ENCODE measurements at places on chromosomes 16 and 17.

DNA sequence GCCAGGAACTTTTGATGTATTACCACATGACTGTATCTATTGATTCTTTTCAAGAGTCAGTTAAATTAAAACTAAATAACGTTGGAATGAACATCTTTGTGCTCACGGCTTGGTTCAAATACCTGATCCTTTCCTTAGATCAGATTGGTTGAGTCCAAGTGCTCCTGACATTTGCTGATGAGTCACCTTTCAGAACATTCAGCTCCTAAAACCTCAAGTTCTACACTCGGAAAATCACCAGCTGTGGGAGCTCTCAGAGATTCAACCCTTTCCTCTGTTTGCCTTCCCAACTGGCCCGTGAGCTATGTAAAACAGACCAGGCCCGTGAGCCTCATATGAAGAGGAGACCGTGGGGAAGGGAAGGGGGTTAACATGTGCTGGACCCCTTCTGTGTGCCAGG, 68.1 kb downstream of the RTN4RL1 start:
- no peak for DNase-seq

- DNase-seq, result no peak
These were observed 25.9 kb downstream of the PITPNM3 start for GRCh38 chr17:6530324-6530920.

GRCh38 chr16:75111961-75112733, 4.4 kb downstream of the LDHD start:
- no peak for DNase-seq

GRCh38 chr17:57890857-57891232, 41.0 kb upstream of the MRPS23 start:
- DNase-seq, result no peak

GRCh38 chr17:76123749-76124581, 17.1 kb downstream of the FOXJ1 start:
- no peak for DNase-seq

DNA sequence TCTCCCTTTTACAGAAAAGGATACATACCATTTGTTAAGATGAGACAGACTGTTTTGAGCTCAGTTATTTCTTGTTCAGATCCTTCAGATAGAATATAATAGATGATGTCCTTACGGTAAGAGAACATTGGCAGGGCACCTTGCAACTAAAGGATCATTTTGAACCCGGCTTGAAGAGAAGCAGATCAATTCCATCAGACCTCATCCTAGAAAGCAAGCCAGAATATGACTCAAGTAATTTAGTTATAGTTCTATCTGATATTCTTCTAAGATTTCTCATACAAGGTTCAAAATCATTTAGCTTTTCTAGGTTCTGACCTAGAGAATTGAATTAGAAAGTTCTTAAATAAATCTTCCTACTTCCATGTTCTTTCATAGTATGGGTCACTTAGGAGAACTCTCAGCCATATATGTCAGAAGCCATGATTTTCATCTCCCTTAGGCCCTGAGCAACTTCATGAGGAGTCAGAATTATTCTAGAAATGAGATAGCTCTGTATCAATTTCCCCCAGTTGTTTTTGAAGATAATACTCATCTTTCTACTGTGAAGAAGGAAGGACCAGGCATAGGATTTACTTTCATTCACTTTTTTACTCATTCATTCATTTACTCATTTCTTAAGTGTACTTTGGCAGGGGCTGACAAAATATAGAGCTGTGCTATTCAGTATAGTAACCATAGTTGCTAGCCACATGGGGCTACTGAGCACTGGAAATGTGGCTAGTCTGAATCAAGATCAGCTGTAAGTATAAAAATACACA, 2.5 kb upstream of the CMTM1 start:
- no peak for DNase-seq

GRCh38 chr16:74226338-74226954, 70.2 kb upstream of the PSMD7 start:
- peak; percentile 8 for DNase-seq

DNA sequence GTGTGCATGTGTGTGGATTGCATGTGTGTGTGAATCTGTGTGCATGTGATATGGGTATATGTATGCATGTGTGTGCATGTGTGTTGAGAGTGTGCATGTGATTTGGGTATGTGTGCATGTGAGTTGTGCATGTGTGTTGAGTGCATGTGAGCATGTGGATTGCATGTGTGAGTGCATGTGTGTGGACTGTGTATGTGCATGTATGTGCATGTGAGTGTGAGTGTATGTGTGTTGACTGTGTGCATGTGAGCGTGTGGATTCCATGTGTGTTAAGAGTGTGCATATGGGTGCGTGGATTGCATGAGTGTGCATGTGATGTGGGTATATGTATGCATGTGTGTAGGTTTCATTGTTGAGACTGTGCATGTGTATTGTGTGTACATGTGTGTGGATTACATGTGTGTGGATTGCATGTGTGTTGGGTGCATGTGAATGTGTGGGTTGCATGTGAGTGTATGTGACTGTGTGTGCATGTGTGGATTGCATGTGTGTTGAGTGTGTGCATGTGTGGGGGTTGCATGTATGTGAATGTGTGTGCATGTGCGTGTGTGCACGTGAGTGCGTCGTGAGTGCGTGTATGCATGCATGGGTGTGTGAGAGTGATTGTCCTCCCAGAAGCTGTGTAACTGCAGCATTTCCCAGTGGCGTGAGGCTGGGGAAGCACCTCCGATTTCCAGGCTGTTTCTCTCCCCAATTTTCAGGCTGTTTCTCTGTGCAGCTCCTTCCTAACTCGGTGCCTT, 19.4 kb downstream of the C1QTNF1 start:
- DNase-seq, result no peak

DNA sequence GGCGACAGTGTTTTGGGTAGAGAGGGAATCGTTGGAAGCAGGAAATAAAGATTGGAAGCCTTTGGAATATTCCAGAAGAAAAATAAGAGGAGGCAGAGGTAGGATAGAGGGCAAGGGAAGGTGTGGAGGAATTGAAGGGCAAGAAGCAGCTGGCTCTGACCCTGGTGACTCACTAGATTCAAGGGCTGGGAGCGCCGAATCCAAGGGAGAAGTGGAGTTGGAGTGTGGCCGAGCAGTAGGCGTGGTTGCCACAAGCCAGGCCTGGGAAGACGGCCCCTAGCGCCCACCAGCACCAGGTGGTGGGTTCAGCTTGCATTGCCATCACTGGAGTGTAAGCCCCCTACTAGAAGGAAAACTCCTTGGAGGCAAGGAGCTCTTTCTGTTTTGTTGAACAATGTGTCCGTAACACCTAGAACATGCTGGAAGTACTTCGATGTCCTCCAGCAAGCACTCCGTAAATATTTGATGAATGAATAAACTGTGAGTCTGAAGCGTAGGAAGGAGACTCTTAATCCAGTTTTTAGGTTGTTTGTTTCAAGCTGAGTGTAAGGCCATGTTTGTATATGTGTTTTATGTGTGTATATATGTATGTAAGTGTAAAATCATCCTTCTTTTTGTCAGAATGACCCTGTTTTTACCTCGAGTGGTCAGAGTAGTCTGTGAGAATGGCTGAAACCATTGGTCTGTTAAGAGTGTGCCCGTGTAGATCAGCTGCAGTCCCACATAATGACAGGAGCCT, 139.5 kb downstream of the CMIP start:
- DNase-seq, result no peak

GRCh38 chr16:81521141-81521626, 76.6 kb downstream of the CMIP start:
- DNase-seq, result no peak

GRCh38 chr16:87897521-87898505, 28.5 kb upstream of the SLC7A5 start:
- no peak for DNase-seq

DNA sequence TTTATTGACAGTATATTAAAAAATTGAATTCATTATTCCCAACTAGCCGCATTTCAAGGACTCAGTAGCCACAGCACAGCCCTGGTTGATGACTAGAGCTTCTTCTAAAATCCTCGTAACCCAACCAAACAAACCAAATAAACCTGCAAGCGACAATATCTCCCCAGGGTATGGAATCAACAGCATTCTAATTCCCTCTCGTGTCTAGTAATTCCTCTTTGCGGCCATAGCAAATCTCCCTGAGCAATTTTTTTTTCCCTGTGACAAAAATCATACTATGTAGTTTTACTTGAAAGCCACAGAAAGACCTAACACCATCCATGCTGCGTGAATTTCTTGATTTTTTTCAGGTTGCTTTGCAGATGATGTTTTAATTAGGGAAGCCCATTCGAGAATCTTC, 143.4 kb upstream of the MYOCD start:
- no peak for DNase-seq

- DNase-seq, result no peak
These were observed 43.3 kb downstream of the PARN start for GRCh38 chr16:14586637-14587305.

- DNase-seq, result peak; percentile 59
These were observed 11.5 kb upstream of the RFFL start for GRCh38 chr17:35074711-35075707.

DNA sequence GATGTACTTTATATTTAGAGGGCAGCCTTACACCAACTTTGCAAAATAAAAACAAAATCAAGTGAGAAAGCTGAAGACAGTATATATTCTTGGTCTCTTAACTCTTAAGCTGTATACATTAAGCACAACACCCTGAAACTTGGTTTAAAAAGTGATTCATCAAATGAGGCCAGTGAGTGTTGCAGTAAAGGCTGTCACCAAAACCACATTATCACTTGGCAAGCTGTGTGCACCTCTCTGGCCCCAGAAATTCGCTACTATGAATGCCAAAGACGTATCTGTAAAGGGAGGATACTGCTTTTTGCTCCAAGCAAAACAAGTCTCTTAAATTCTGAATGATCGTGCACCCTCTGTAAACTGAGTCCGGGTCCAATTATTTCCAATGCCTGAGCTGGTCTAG, 163.9 kb downstream of the ZFHX3 start:
- DNase-seq, result no peak

GRCh38 chr16:89583895-89584644, 8.5 kb downstream of the CPNE7 start:
- DNase-seq, result no peak

DNA sequence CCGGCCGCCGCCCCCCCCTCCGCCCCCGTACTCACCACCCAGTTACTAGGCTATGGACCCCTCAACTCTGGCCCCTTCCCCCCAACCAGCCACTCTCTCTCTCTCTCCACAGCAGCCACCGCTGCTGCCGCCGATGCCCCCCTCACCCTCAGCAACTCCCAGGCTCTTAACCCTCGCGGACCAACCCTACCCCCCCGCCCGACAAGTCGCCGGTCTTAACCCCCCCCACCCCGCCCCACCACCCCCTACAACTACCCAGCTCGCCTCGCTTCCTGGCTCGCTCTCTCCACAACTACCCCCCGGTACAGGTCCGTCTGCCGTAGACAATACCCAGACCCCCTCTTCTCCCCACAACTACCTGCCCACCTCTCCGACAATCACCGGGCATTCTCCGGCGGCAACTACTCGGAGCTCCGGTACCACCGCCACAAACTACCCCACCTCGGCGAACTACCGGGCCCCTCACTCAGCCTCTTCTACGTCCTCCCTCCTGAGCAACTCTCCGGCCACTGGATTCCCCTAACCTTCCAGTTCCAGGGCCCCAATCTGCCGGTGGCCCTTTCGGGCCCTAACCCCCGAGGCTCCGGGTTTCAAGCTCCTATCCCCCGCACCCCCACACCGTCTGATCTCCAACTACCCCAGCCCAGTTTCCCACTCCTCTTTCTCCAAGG, 702 bp downstream of the PHF23 start:
- no peak for DNase-seq

DNA sequence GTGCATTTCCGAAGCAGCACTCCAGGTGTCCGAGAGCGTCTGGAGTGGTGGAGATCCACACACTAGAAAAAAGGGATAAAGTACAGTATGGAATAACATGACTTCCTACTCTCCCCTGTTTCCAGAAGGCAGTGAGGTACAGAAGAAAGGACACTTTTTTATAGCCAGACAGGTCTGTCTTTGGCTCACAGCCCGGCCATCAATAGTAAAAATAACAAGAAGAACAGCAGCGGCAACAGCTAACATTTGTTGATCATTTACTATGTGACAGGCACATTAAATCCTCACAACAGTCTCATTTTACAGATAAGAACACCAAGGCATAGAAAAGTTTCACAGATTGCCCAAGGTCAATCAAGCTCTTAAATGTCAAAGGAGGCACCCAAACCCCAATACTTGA, 16.2 kb downstream of the DYNLRB2 start:
- no peak for DNase-seq

GRCh38 chr16:2529061-2529931, 1.9 kb downstream of the CEMP1 start:
- DNase-seq, result no peak

GRCh38 chr17:57889892-57890856, 40.3 kb upstream of the MRPS23 start:
- DNase-seq, result no peak

- no peak for DNase-seq
These were observed 35.4 kb downstream of the SPAG9 start for GRCh38 chr17:51085150-51085805.

- no peak for DNase-seq
These were observed 50.0 kb downstream of the VAC14 start for GRCh38 chr16:70750893-70751467.

DNA sequence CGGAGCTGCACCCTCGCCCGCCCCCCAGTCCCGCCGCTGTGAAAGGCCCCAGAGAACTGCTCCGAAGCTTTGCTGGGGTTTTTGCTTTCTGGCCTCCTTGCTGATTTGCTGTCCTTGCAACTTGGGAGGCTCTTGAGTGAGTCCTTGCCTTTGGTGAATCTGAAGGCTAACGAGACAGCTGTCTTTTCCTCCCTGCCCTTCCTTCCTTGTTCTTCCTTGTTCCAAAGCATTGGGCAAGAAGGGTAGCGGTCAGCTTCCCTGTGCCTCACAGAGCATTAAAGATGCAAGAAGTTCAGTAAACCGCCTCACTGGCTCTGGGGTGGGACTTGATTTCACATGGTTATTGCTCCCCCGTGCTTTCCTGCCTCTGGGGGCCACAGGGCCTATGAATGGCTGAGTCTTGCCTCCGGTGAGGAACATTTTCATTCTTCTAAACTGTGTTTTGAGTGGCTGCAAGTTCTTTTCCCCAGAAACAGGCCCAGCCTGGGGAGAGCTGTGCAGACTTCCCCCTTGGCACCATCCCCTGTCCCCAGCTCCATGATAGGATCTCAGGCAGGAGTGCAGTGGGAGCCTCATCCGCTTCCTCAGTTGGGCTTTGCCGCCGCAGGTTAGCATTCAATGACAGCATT, 1.4 kb downstream of the YPEL2 start:
- no peak for DNase-seq

DNA sequence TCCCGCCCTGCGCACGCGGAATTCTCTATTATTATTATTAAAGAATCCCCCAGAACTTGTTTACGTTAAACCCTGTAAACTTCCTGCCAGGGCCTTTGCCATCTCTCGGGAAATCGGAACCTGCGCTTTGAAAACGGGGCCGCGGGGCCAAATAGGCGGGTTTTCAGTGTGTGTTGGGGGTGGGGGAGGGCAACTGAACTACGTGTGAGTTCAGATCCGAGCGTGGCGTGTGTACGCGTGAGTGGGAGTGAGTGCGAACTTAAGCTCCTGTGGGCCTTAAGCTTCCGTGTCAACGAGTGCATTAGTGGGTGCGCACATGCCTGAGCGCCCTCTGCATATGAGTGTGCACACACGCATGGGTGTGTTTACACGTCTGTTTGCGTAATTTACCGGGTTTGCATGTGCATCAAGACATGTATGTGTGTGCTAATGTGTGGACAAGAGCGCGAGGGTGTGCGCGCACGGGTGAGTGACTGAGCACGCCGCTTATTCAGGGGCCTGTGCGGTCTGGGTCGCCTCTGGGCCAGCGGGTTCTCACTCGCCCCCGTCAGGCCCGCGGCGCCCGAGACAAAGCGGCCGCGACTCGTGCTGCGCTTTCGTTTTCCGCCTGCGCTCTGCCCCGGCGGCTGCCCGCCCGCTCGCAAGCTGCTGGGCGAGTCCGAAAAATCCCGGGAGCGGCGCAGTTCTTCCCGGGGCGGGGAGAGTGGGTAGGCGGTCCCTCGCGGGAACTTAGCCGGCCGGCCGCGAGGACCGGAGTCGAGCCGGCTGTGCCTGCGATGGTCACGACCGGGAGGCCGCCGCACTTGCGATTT, 1.2 kb upstream of the FOXF1 start:
- DNase-seq, result no peak

All from COLO829 (cell line).